ENCODE measurements at places on chromosomes 7 and 10.

- DNase-seq: no peak
These were observed 75.3 kb downstream of the SVOPL start for GRCh38 chr7:138625849-138626230.

GRCh38 chr10:3107426-3107961, 40.1 kb downstream of the PFKP start:
- DNase-seq: no peak

GRCh38 chr7:157432957-157433576, 96.3 kb downstream of the DNAJB6 start:
- DNase-seq: peak; percentile 37

DNA sequence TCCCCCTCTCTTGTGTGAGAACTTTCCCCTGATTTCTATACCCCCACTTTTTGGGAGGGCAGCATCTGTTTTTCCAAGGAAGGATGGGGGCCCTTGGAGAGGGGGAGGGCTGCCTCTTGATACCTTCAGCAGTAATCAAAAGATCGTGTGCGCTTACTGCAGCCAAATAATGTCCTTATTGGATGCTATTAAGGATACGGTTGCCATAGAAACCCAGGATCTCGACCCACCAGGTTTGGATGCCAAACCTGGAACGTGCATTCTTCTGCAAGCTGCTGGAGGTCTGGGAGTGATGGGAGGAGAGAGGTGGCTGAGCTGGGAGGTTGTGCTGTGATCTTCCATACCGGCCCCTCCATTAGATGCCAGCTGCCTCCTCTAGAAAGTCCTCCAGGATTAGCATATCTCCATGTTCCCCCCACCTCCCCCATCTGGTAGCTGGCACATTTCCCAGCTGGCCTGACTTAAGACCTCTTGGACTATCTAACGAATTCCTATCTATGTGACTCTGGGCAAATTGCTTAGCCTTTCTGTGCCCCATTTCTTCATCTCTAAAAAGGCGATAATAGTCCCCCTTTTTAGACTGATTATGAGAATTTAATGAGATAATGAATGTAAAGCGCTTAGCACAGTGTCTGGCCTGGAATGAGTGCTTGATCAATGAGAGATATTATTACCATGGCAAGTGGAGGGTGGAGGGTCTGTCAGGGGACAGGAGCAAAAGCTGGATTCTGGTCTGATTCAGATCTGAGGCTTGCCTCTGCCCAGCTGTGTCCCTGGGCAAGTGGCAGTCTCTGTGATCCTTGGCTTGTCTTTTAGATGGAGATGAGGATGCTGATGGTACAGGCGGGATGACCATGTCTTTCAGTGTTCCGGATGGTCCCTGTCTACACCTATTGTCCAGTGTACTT, 78.5 kb upstream of the PCBD1 start:
- no peak for DNase-seq

DNA sequence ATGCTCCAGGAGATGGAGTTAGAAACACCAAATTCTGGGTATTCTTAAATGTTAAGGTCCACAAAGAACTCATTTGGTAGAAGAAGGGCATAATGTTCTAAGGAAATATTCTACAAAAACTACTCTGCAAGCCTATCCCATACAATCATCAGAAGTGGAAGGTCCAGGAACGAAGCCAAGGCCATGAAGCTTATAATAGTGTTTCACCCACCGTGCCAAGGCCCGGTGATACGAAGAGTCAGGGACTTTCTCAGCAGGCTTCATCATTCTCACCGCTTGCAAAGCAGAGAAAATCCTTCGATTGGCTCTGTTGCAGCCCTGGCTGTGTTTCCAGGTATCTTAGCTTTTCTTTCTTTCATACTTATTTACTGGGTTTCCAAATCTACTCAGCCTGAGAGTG, 351.9 kb upstream of the CELF2 start:
- DNase-seq: no peak

Data from stimulated activated CD8-positive, alpha-beta memory T cell treated with anti-CD3 and anti-CD28 coated beads, Interleukin-15, amount 100 ng/mL, for 1 hour (primary cell).